Right lobe of liver (tissue), 6 donors: ENCODE measurements at places on chromosomes 5 and 9. TPM values are rescaled to one million over a fixed set of nuclear protein-coding genes. Genes with fewer than 3 reads are reported as not detected.

Gene SHC3
- 0.25 TPM for total RNA-seq

Gene ACO1
- total RNA-seq, result 92.3 TPM

Gene NCS1
- 3.3 TPM for total RNA-seq

Gene XRCC4
- 3.4 TPM for total RNA-seq

Gene TSLP
- total RNA-seq, result 0.74 TPM

Gene C9orf72
- 7.7 TPM for total RNA-seq

Gene PDZD2
- total RNA-seq, result 0.93 TPM

Gene IFNK
- total RNA-seq, result not detected

Gene TLX3
- total RNA-seq, result not detected

Gene IL13
- 0.26 TPM for total RNA-seq

Gene SWI5
- total RNA-seq, result 16.7 TPM

Gene GPX8
- 1.1 TPM for total RNA-seq

Gene ATP6V0E1
- total RNA-seq, result 83.1 TPM
